MCF 10A (cell line): ENCODE measurements at places on chromosomes 7 and 10. TPM values are rescaled to one million over a fixed set of nuclear protein-coding genes. Genes with fewer than 3 reads are reported as not detected.

- peak; percentile 98 for DNase-seq
Observed at GRCh38 chr10:93465806-93466675, 16.1 kb downstream of the MYOF start.

Gene POMZP3
- 8.9 and 10.6 TPM in 2 replicates for total RNA-seq

Gene AUTS2
- 1.3 and 1.8 TPM in 2 replicates for total RNA-seq

Gene ABCF2
- total RNA-seq: 47.3 and 72.4 TPM in 2 replicates

- no peak for DNase-seq
Observed at GRCh38 chr7:2499181-2499580, 20.4 kb upstream of the LFNG start.

- DNase-seq: peak; percentile 84
Observed at GRCh38 chr7:32164341-32164996, 94.3 kb upstream of the PDE1C start.

Gene ZPBP
- not detected in 2 replicates for total RNA-seq

DNA sequence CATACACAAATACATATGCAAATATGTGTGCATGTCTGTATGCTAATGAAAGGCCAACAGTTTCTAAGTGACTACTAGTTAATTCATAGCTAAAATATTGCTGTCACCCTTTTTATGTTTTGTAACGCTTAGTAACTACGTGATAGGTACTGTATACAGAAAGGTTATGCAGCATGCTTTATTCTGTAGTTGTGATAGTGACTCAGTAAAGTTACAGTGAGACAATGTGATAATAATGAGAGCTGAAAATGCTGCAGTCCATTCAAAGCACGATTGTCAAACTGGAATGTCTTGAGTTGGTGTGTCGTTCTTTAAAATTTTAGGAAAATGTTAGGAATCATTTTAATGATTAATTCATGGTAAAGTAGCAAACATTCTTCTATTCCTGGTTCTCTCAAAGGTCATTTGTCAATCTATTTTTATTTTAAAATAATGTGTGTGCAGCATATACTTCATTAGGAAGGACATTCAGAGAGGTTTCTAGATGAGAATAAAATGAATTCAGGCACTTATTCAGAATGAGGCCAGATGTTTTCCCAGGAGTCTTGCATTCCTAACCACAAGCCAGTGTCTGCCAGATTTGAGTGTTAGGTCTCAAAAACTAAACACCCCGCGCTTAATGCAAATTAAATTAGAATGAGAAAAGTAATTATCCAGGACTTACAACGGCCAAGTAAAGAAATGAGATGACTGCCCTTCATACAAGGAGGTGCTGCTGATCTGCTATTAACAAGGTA lies 408.8 kb upstream of the FZD8 start:
- DNase-seq: no peak

Gene MYOF
- 167 and 181 TPM in 2 replicates for total RNA-seq

- DNase-seq: no peak
Observed at GRCh38 chr10:43203448-43204041, 63.3 kb downstream of the RASGEF1A start.

GRCh38 chr10:89351412-89351779 lies 23.6 kb downstream of the IFIT3 start:
- DNase-seq: peak; percentile 26

Gene SYT15
- total RNA-seq: 0.79 and 0.84 TPM in 2 replicates

DNA sequence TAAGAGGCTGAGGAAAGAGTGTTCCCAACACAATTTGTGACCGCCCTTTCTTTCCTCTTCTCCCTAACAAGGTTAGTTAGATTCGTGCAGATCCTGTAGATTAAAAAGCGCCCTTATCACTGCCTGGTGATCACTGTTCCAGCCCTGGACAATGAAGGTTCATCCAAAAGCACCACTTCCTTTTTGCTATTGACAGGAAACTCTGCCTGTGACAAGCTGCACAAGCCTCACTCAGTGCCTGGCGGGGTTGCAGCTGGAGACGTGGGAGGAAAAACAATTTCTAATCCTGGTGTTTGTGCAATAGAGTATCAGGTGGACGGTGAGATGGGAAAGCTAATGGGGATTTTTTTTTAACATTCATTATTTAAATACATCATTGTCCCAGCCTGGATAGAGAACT lies 105.9 kb upstream of the CAV2 start:
- peak; percentile 74 for DNase-seq

Gene KCNH2
- 0.09 TPM in 1 of 2 replicates, not detected in the other for total RNA-seq

GRCh38 chr10:66307826-66308225 lies 618.0 kb upstream of the LRRTM3 start:
- peak; percentile 9 for DNase-seq

Gene ADCY1
- 0.61 and 0.79 TPM in 2 replicates for total RNA-seq

GRCh38 chr10:133178357-133179127 lies 18.5 kb downstream of the KNDC1 start:
- no peak for DNase-seq

Gene C10orf62
- 0.26 TPM in 1 of 2 replicates, not detected in the other for total RNA-seq

DNA sequence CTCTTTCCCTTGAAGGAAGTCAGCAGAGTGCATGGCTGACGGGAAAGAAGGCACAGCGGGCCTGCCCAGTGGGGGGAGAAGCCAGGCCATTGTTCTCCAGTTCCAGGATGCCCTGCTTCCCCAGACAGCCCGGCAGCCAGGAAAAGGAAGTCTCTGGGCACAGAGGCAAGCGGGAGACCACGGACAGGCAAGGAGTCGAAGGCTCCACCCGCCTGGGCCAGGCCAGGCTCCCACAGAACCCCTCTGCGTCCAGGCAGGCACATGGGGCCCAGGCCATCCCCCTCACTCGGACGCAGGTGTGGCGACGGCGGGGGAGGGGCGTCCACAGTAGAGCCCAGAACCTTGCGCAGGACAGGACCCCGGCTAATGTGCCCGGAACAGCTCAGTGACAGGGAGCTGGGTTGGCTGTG lies 8.7 kb downstream of the GPR146 start:
- DNase-seq: no peak

- DNase-seq: no peak
Observed at GRCh38 chr7:12130609-12131008, 80.5 kb upstream of the TMEM106B start.

Gene CAV2
- 155 and 171 TPM in 2 replicates for total RNA-seq

Gene MRPL43
- 63.4 and 64.8 TPM in 2 replicates for total RNA-seq

Gene MSMB
- not detected in 2 replicates for total RNA-seq

GRCh38 chr7:157033483-157034473 lies 23.3 kb upstream of the MNX1 start:
- no peak for DNase-seq

DNA sequence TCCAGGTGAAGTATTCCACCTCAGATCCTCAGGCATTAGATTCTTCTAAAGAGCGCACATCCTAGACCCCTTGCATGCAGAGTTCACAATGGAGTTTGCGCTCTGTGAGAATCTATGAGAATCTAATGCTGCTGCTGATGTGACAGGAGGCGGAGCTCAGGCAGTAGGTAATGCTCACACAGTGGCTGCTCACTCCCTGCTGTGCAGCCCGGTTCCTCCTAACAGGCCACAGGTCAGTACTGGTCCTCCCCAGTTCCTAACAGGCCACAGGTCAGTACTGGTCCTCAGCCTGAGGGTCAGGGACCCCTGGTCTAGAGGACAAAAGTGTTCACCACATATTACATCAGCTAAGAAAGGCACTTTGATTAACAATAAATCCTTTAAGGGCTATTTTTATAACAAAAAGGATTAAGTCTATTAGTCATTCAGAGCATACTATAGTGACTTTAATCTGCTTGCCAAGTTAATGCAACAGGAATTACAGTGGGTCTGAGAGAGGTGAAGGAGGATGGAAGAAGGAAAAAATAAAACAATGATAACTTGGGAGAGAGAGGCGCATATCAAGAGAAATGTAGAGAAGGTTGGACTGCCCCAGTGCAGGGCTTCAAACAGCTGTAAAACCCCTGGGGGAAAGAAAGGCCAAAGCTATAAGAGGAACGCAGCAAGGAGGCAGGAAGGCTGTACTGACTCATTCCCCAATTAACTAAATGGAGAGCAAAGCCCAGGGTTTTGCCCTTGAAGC lies 49.2 kb downstream of the CUL2 start:
- DNase-seq: peak; percentile 45

DNA sequence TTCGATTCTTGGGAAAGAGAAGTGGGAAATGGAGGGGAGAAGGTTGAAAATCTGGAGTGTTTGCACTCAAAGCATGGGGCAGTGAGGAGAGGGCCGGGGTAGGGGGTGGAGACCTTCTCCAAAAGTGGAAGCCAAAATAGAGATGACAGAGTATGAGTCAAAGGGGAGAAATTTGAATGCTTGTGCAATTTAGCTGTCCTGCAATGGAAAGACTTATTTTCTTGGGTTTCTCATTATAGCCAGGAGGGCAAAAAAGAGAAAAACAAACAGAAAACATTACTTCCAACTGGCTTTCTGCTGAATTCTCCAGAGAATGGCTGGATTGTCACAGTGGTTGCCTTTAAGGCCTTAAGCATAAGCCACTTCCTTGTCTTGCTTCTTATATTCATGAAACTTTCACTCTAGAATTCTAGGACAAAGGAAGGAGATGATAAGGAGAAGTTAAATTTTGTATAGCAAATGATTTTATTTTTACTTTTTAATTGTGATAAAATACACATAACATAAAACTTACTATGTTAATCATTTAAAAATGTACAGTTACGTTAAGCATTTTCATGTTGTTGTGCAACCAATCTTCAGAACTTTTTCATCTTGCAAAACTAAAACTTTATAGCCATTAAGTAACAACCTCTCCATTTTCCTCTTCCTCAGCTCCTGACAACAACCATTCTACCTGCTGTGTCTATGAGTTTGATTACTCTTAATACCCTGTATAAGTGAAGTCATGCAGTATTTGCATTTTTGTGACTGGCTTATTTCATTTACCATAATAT lies 100.2 kb downstream of the GPR85 start:
- DNase-seq: peak; percentile 82

GRCh38 chr10:1977461-1977860 lies 240.1 kb upstream of the ADARB2 start:
- no peak for DNase-seq

DNA sequence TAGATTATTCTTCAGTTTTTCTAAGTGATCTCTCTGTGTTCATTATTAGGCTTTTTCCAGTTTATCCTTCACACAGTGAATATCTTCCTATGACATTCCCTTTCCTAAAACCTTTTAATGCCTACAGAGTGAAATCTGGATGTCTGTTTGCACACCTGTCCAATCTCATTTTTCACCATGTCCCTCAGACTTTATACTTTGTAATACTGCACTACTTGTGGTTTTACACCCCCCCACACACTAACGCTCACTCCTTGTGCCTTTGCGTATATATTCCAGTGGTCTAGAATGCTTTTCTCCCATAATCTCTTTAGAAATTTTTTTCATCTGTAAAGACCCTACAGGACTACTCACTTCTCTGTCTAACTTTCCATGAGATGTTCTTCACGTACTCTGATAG lies 98.2 kb downstream of the EXOC6 start:
- no peak for DNase-seq

Gene ITGA8
- total RNA-seq: not detected in 2 replicates

DNA sequence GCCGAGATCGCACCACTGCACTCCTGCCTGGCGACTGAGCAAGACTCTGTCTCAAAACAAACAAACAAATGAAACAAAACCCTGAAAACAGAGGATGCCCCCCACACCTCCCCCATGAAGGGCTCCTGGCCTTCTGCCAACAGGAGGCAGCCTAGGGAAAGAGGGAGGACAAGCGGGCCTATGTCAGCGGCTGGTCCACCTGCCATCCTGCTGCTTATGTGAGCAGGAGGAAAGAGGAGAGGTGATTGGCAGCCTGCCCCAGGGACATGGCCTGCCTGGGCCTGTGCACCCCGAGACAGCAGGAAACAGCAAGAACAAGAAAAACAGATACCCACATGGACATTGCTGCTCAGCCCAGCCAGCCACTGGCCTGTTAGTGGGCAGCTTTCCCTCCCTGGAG lies 9.1 kb upstream of the ZNF316 start:
- peak; percentile 47 for DNase-seq

- peak; percentile 61 for DNase-seq
Observed at GRCh38 chr10:14184841-14185315, 145.8 kb downstream of the FRMD4A start.

Gene RPEL1
- not detected in 2 replicates for total RNA-seq

Gene ODAD2
- 0.28 and 1.3 TPM in 2 replicates for total RNA-seq

GRCh38 chr7:83908526-83908925 lies 259.6 kb upstream of the SEMA3E start:
- DNase-seq: no peak

- peak; percentile 48 for DNase-seq
Observed at GRCh38 chr10:69757553-69758309, 44.0 kb upstream of the COL13A1 start.

- no peak for DNase-seq
Observed at GRCh38 chr10:117861329-117861728, 185.4 kb downstream of the RAB11FIP2 start.

DNA sequence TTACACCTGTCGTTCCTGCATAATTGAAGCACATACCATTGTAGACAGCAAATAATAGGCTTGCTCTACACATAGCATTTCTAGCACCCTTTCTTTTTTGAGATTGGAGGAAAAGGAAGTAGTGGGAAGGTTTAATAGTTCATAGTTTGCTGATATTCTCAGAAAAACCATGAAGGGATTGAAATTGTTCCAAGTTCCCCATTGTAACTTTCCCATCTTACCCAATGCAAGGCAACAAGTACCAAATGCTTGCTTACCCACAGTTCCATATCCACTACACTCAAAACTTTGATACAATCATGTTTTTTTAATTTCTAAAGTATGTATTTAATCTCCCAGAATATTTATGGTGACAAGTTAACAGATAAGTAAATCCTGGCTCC lies 13.8 kb downstream of the CYP3A5 start:
- no peak for DNase-seq

Gene PNLIPRP3
- 7.6 and 9.5 TPM in 2 replicates for total RNA-seq

Gene PON1
- total RNA-seq: not detected in 2 replicates

GRCh38 chr10:69202332-69202731 lies 17.8 kb upstream of the HKDC1 start:
- no peak for DNase-seq

Gene DYNC1I1
- not detected in 2 replicates for total RNA-seq

- no peak for DNase-seq
Observed at GRCh38 chr7:151175793-151176311, 8.4 kb upstream of the GBX1 start.

- peak; percentile 26 for DNase-seq
Observed at GRCh38 chr7:132394283-132395198, 181.7 kb downstream of the PLXNA4 start.

DNA sequence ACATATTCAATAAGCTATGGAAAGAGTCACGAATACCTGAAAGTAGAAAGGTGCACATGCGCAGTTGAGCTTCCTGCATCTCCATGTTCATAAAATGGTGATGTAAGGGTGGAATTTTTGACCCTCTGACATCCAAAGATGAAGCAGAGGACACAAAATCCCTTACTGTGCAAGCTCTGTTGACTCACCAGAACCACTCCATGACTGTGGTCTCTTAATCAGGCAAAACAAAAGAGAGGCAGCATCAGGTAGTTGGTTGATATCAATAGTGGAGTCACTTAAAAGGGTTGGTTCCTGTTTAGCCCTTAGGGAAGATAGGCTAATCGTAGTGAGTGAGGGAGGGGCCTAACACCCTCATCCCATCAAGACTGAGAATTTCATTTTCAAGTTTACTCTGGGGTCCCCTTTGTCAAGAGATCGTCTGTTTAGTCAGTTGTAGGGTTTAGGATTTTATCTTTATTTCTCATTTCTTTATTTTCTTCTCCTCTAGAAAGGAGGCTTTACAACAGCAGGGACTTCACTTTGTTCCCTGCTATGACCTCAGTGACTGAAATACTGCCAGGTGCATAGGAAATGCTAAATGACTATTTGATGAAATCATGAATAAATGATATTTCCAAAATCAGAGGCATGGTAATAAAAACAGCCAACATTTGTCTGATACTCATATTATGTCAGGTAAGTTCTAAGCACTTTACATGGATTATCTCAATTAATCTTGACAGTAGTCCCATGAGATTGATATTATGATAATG lies 98.1 kb downstream of the CD36 start:
- no peak for DNase-seq

Gene KLF14
- not detected in 2 replicates for total RNA-seq

- DNase-seq: no peak
Observed at GRCh38 chr7:138602451-138602850, 98.7 kb downstream of the SVOPL start.
